Activated T-helper 1 cell treated with Interleukin-2 at 50 U/mL for 16 hours (primary cell): ENCODE measurements at places on chromosomes 7 and 10.

GRCh38 chr7:93921186-93921585 is 349 bp upstream of the GNG11 start:
- DNase-seq, result no peak

DNA sequence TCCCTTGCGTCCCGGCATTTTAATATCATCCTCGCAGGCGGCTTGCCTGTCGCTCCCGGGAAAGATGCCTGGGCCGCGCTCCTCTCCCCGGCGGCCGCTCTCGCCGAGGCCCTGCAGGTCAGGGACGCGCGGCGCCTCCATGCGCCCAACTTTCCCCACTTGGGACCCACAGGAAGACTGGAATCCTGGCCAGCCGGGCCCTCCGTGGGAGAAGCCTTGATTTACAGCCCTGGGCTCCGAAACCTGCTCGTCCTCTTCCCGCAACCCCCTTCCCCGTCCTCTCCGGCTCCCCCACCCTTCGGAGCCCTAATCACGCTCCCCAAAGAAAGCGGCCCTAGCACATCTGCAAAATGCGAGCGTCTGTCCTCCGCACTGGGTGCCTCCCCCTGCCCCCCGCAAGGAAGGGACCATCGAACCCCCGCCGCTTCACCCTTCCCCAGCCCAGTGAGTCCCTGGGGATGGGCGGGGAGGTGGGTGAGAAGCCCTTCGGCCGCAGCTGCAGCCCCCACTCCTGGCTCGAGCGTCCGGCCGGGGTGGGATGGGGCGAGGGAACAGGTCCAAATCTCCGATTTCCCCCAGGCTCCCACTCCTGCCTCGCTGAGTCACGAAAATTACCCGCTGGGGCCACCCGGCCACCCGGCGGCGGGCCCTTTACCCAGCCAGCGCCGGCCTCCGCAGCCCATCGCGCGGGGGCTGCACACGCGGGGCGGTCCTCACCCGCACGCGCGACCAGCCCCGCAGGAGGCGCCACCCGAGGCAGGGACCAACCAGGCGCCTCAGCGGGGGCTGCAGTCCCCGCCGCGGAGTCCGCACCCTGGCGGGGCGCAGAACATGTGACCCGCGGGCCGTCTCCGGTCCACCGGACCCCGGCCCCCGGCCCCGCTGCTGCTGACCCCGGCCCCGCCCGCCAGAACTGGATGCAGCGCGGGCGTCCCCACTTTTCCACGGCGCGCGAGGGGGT is 695 bp downstream of the HSPA12A start:
- no peak for DNase-seq

- DNase-seq, result no peak
Measured at GRCh38 chr7:82335927-82336326, 107.7 kb downstream of the CACNA2D1 start.

GRCh38 chr7:65251851-65252620 is 121.6 kb upstream of the ZNF92 start:
- DNase-seq, result no peak

DNA sequence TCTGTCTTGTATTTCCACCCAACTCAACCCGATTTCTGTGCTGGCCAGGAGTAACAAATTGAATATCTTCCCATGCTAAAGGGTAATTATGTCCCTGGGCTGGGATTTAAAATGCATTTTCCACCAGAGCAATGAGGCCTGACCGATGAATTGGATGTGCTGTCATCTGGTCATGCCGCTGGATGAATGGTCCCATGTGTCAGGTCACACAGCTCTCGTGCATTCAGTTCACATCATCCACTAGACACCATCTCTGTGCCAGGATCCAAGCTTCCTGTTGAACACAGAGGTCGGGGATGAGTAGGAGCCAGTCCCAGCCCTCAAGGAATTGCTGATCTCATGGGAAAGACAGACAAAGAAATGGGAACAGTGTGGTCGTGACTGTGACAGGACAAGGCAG is 200.8 kb downstream of the ADRA2A start:
- DNase-seq, result no peak

DNA sequence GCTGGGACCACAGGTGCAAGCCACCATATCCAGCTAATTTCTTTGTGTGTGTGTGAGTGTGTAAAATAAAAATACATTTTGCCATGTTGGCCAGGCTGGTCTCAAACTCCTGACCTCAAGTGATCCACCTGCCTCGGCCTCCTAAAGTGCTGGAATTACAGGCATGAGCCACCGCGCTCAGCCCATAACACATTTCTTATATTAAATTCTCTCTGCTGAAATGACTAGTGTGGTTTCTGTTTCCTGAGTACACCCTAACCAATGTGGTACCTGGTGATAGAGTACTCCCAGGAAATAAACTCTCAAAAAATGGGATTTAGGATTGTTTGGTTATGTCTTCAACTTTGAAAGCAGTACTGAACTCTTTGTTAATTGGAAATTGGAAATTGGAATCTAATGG is 19.4 kb upstream of the FHIP2A start:
- no peak for DNase-seq

- DNase-seq, result no peak
Measured at GRCh38 chr10:77208684-77209256, 428.8 kb downstream of the KCNMA1 start.

- DNase-seq, result no peak
Measured at GRCh38 chr10:92213049-92213448, 77.8 kb downstream of the CPEB3 start.

- DNase-seq, result no peak
Measured at GRCh38 chr10:79333513-79333912, 13.8 kb upstream of the PPIF start.

DNA sequence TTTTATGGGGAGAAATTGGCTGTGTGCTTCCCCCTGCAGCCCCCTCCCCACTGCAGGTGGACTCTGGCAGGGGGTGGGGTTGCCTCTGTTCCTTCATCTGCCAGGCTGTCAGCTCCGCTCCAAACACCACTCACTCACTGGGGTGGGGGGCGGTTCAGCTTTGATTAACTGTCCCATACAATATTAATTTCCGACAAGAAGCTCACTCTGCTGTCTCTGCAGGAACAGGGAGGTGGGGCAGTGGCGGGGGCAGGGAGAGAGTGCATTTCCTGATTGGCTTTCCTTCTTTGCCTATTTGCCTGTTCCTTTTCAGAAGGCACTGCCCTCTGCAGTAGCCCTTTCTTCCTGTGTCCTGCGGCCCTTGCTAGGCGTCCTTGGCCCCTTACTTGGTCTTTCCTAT is 500.8 kb downstream of the PLXNA4 start:
- DNase-seq, result no peak

- DNase-seq, result no peak
Measured at GRCh38 chr7:106768324-106768751, 96.7 kb upstream of the PIK3CG start.

- DNase-seq, result no peak
Measured at GRCh38 chr10:103544657-103545310, 51.3 kb downstream of the NEURL1 start.

DNA sequence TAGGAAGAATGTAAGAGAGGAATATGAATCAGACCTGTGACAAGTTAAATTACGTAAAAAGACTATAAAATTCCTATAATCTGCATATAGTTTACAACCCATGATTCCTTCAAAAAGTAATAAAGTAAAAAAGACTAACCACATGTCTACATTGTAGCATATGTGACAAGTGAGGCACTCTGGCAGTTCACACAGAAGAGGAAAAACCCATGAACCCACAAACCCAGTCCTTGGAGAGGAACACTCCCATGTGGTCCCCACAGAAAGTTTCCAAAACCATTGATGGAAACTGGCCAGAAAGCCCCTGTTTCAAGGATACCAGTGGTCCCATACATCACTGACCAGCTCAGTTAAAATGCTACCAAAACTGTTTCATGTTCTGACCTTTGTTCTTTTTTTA is 15.7 kb downstream of the KDM7A start:
- DNase-seq, result no peak

DNA sequence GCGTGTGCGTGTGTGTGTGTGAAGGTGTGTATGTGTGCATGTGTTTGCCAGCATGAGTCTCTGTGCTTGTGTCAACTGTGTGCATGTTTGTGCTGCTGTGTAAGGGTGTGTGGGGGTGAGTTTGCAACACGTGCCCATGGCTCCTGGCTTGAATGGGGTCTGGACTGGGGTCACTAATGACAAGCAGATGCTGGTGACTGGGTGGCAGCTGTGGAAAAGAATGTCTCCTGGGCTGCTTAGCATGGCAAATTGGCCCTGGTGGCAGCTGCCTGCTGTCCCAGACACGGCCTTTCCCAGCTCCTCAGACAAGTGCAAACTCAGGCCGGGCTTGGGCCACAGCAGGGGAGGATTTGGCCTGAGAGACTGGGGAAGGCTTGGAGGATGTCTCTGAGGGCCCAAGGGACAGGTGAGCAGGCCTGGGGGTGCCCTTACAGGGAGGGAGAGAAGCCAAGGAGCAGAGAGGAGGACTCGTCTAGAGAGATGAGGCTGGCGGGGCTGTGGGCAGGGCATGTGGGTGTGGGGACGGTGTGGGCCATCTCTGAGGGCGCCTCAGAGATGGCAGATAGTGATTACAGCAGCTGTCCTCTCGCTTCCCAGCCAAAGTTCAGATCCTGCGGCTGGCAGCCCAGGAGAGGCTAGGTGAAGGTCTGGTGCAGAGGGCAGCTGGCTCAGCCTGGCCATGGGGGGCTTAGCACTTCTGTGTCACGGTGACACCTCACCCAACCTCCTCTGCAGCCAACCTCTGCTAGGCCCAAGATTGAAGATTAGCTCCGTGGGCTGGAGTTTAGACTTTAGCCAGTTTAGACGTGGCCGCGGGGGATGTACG is 1.5 kb downstream of the AQP1 start:
- DNase-seq, result no peak

- DNase-seq, result no peak
Measured at GRCh38 chr10:58919927-58920654, 256.4 kb upstream of the PHYHIPL start.

DNA sequence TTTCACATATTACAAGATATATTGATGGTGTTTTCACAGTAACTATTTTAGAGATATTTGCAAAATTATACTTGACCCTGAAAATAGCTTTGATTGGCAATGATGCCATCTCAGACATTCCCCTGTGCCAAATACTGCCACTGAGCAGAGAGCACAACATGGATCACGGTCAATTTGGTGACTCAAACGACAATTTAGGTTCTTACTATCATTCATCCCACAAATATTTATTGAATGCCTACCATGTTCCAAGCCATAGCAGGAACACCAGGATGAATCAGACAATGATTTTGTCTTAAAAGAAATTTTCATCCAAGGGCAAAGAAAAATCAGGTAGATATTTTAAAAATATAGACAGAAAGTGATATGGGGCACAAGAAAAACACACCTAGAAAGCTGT is 153.2 kb upstream of the ADO start:
- no peak for DNase-seq

DNA sequence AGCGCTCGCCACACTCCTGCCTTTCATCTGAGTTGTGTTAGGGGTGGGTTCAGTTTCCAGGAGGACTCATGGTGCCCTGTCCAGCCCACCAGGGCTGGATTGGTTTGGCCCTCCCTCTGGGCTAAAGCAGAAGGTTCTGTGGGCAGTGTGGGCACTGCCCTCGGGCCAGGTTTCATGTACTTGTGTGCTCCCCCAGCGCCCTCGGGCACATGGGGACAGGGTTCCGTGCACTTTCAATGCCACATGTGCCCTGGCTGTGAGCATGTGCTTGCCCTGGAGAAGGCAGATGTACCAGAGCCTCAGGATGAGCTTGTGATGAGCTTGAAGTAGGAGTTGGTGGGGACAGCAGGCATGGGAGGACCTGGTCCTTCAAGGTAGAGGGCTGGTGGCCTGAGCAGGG is 35.6 kb upstream of the ZNF716 start:
- no peak for DNase-seq

GRCh38 chr7:82384051-82384464 is 59.5 kb downstream of the CACNA2D1 start:
- no peak for DNase-seq

DNA sequence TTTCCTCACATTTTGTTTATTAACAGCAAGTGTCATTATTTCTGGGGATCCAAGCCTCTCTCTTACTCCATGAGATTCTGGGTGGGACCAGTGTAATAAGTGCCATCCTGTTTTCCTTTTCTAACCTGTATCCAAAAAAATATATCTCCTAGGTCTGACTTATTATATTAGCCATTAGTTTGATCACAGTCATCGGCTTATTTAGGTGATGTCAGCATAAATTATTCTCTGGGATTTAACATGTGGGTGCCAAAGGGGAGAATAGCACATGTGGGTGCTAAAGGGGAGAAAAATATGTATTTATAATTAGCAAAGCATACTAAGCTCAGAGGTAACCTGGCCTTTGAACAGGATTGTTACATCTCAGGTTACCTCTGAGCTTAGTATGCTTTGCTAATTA is 293.8 kb upstream of the SEMA3D start:
- DNase-seq, result no peak
